ENCODE measurements at places on chromosomes 12 and 14.

DNA sequence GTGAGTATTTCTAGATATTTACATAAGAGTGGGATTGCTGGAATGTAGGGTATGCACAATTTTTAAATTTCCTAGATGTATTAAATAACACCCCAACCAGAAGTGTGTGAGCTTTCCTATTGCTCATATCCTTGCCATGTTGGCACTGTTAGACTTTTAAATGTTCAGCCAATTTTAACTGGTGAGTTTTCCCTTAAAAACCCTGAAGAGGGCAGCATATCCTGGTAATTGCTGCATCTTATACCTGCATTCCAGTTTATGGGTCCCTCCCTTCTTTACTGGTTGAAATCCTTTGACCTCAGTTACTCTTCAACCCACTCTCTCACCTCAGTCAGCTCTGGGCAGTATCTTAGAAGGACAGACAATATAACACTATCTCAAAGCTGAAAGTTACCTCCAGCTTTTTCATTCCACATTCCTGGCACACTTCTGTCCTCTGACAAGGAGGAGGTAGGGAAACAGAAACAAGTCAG lies 270.6 kb downstream of the PAWR start:
- peak; percentile 98 for DNase-seq

DNA sequence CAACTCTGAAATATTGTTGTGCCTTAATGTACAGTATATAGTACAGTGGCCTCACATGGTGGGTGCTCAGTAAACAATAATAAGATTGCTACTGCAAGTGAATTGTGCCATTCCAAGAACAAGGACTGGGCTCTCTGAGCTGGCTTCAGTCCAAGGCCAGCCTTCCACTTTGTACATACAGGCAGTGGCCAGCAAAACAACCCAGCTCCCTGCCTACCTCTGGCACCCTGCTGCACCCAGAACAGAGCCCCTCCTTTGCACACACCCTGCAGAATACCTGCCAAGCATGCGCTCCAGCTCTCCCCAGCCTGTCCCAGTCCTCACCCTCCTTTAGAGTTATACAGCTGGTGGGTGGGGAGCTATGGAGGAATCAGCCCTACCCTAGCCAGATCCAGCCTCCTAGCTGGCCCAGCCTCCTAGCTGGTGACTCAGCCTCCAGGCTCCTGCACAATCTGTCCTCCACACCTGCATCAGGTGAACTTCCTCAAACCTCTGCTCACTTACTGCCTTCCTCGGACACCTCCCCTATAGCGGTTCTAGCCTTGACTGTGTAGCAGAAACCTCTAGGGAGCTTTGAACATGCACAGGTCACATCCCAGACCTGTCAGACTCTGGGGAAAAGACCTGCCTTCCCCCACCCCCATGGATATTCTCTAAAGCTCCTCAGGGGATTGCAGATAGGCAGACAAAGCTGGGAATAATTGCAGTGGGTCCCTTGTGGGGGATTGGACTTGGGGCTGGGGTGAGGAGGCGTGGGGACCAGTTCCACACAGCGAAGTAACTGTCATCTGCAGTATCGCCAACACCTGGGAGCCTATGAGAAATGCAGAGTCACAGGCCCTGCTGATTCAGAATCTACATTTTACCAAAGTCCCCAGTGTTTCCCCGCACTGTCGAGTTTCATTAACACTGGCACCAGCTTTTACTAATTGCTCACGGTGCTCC lies 17.9 kb downstream of the ZDHHC22 start:
- DNase-seq, result no peak

DNA sequence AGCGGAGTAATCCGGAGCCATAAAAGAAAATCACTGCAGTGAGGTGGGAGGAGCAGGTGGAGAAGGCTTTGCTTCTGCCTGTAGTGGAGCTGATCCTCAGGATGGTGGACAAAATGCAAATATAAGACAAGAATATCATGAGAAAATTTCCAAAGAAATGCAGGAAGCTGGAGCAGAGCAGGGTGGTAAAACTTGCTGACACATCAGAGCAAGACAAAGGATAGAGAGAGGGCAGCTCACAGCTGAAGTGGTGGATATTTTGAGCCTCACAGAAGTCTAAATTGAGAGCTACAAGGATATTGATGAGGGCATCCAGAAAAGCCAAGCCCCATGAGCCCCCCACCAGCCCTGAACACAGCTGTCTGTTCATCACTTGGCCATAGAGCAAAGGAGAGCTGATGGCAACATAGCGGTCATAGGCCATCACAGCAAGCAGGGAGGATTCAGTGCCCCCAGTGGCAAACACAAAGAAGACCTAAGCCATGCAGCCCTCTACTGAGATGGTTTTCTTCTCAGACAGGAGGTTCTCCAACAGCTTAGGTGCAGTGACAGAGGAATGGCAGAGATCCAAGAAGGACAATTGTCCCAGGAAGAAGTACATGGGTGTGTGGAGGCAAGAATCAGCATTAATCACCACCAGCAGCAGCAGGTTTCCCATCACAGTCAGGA lies 30.0 kb upstream of the ANP32D start:
- no peak for DNase-seq

GRCh38 chr12:118357257-118358007 lies 15.3 kb downstream of the TAOK3 start:
- peak; percentile 74 for DNase-seq

- DNase-seq, result no peak
Observed at GRCh38 chr14:20002319-20002718, 356 bp downstream of the OR4Q2 start.

DNA sequence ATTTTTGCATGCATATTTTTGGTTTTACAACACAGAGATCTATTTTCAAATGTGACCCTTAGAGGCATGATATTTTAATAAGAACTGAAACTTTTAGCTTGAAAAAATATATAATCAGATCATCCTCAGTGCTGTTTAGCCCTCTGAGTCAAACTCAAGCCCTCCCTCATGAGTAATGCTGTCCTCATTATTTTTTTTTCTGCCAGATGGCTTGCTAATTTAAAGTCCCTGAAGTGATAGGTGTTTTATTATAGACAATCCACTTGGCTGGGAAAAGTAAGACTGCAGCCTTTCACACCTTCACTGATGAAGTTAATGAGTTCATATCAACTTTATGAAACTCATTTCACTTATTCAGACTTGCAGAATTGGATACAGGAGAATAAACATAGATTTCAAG lies 227.7 kb downstream of the SLC16A7 start:
- DNase-seq, result peak; percentile 17

- peak; percentile 88 for DNase-seq
Observed at GRCh38 chr14:53534841-53535240, 381.7 kb upstream of the DDHD1 start.

- peak; percentile 51 for DNase-seq
Observed at GRCh38 chr12:65561798-65562382, 262.4 kb upstream of the HMGA2 start.

DNA sequence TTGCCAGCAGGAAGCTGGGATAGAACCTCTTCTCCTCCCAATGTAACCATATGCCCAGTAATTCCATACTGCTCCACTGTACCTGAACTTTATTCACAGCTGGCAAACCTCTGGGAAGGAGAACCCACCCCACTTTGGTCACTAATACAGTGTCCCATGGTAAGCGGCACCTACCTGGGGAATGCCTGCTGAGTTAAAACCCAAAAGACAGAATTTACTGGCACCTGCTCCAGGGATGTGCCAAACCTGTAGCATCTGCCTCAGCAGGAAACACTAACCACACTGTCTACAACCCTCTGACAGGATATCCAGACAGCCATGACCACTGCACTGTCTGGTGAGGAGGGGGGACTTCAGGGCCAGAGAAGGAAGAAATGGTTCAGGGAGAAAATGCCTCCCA lies 26.6 kb downstream of the DDX24 start:
- no peak for DNase-seq

DNA sequence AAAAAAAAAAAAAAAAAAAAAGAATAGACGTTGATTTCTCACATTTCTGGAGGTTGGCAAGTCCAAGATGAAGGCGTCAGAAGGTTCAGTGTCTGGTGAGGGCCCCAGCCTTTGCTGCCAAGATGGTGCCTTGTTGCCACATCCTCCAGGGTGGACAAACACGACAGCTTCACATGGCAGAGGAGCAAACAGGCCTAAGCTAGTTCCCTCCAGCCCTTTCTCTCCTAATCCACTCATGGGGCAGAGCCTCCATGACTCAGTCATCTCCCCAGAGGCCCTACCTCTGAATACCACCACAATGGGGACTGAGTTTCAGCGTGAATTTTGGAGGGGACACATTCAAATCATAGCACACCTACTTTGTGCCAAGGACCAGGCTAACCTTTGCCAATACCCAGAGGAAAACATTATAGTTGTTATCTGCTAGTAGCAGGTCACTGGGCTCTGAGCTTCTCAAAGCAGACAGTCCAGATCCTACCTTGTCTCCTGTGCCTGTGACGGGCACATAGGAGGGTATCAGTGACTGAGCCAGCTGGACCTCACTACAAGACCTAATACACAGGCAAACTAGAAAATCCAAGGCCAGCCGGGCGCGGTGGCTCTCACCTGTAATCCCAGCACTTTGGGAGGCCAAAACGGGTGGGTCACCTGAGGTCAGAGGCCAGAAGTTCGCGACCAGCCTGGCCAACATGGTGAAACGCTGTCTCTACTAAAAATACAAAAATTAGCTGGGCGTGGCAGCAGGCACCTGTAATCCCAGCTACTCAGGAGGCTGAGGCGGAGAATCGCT lies 10.5 kb upstream of the BCL11B start:
- no peak for DNase-seq

DNA sequence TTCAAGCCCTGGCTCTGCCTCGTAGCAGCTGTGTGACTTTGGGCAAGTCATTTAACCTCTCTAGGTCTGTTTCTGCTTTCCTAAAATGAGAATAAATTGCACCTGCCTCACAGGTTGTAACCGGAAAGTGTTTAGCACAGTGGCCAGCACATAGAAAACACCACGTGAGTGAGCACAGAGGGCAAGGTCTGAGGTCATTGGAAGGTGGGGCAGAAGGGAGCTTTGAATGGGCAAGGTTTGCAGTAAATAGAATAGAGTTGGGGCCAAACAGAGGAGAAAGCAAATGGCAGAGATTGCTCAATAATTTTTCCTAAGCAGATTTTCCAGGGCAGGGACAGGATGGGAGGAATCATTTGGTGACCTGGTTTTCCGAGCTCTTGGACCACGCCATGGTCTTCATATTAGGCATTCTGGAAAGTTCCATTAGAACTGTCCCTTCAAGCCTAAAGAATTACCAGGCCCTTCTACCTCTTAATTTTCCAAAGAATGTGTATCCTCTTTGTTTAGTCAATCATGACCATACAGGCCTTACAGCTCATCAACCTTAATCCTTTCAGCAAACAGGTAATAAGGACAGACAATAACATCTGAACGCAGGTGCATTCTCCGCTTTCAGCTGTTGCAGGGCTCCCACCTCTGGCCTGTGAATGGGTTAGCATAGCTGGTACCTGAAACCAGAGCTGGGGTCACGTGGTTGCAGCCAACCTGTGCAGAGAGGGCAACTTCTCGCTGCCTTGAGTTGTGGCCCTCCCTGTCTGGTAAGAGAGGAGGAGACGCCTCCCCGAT lies 53.8 kb downstream of the VWF start:
- no peak for DNase-seq

- DNase-seq, result no peak
Observed at GRCh38 chr14:103859416-103860202, 12.2 kb upstream of the PPP1R13B start.
